8988T (cell line): ENCODE measurements at places on chromosomes 12 and 14.

- DNase-seq: peak; percentile 43
These were observed 37.3 kb upstream of the ADGRD1 start for GRCh38 chr12:130916241-130916911.

DNA sequence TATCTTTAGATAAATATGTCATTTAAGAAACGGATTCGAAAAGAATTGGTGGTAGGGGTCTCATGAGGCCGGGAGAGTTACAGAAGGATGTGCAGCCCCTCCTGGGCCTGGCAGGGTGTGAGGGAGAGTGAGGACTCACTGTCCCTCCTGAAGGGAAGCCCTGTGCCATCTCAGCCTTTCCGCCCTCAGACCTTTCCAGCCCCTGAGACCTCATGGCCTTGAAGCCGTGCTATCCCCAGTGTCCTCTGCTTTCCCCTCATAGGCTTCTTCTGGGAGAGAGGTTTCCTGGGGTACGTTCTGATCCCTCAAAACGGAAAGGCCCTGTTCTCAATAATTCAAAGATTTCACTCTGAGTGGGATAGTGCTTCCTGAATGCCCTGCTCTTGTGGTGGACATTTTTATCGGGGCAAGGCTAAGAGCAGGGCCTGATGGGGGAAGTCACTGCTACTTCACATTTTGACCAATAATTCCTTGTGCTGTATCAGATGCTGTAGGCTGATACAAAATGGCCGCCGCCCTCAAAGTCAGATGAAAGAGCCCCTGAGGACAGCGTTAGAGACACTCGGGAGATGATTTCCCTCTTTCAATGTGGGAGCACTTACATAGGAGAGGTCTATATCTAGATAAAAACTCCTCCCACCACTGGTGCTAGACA is 1.3 kb downstream of the CD4 start:
- no peak for DNase-seq

DNA sequence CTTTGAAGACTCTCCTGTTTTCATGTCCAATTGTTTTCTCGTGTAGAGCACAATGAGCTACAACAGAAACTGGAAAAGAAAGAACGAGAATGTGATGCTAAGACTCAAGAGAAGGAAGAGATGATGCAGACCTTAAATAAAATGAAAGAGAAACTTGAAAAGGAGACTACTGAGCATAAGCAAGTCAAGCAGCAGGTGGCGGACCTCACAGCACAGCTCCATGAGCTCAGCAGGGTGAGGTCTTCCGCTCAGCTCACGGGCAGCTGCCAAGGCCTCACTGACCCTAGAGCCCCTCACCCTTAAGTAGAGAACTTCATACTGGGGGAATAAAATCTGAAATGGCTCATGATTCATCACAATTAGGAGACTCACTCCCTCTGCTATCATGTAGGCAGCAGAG is 134.7 kb downstream of the GPR135 start:
- no peak for DNase-seq

- DNase-seq: no peak
These were observed 26.9 kb downstream of the GSTZ1 start for GRCh38 chr14:77347751-77348150.

DNA sequence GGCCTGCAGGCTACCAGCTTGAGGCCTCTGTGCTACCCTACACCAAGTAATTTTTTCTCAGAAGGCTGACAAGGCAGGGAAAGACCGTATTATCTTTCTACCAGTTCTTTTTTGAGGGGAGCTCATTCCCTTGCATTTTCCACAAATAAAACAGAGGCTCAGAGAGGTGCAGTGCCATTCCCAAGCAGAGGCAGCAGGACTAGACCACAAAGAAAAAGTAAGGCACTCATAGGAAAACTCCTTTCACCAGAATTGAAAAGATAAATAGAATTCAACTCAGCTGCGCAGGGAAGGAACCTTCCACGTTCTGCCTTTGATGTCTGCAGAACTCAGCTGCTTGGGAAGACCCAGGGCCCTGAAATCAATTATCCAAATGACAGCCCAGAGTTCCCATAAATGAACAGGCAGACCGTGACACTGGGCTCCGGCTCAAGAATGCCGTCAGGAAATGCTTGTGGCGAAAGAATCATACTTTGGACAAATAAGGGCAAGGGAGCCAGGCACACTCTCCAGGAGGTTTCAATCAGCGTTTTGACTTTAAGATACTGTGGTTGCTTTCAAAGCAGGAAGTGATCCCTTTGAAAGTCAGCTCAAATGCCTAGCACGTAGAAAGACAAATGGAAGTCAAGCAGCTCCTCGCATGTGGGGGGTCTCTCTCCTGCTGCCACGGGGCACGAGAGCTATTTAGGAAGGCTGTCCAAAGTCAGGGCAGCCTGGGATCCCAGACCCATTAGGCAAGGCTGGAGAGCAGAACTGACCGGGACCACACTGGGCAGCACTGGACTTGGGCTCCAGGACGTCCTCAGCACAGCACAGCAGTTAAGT is 14.0 kb downstream of the KCTD10 start:
- DNase-seq: peak; percentile 52

- DNase-seq: no peak
These were observed 28.1 kb upstream of the PPM1A start for GRCh38 chr14:60220917-60221316.

DNA sequence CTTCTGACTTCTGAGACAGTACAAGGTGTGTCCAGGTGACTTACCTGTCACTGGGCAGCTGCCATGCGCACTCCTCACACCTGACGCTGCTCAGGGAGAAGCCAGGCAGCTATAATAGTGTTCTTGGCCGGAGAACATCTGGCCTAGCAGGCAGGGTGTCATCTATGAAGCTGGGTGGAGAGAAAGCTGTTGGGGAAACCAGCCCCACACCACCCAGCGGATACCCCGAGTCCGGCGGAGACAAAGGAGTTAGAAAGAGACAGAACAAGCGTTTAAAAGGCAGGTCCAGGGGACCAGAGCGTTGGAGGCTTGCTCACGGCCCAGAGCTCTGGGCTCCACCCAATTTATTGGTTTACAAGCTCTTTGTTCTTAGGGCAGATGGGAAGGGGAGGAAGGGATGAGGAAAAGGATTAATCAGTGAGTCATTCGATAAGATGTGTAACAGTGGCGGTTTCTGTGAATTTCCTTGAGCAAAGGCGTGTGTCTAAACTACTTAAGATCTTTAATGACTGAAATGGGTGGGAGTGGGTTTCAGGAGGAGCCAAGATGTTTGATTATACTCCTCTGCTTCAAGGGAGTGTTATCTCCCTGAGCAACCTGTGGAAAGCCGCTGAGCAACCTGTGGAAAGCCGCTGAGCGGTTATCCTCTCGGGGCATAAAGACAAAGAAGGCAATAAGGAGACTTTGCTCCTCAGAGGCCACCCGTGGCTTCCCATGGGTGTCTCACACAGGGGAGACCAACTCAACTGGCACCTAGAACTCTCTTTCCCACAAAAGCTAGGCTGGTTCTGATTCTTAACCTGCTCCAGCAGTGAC is at the start of gene GALNT8:
Gene GALNT8, plus strand, starts transcription at position 580 of the 816 bp plus-strand sequence. CDS start 278 bp downstream, outside the sequence.
- DNase-seq: no peak

DNA sequence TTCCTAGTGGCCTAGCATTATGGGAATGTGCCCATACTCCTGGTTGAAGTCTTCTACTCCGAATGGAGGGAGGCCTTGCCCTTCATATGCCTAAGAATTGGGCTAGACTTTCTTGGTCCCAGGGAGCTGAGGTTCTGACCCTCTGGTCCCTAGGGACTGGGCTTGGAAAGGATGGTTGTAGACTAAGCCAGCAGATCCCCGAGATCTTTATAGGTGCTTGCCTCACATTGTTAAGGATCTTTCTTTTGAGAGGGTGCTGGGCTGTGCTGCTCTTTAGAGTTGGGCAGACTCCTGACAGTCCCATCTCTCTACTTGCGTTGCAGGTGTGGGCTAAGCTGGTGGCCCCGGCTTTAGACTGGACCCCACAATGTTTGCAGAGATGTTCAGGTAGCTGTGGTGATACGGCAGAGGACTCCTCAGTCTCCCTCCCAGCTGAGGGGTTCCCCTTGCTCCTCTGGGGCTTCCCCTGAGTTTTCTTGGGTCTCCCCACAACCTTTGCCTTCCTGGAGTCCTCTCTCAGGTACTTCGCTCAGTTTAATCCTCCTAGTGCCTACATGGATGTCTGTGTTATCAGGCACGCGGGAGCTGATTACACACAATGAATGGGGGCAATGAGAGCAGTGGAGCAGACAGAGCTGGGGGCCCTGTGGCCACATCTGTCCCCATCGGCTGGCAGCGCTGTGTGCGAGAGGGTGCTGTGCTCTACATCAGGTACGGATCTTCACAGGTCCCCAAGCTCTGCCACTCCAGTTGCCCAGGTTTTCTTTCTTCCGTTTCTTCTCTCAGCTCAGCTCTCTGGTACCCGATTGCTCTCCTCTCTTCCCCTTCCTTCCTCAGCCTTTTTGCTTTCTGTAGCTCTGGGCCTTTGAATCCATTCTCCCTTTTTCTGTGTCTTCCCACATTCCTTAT is 1.3 kb downstream of the MBD6 start:
- no peak for DNase-seq

GRCh38 chr12:69254046-69254445 is 14.7 kb downstream of the CPSF6 start:
- DNase-seq: no peak

DNA sequence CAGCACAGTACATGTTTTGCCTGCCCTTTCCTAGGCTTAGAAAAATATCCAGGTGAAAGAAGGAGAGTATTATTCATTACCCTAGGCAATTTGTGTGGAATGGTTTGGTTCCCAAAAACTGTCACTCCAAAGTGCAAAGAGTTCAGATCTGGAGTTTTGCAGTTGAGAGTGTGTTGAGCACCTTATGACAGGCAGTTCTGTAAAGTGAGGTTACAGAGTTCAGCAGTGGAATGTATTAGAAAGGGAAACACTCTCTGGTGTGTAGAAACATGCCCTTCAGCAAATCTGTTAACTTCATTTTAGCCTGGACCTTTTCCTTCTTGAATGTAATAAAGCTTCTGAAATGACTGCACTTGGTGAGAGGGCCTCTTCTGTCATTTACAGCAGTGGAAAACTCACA is 154.0 kb upstream of the SSTR1 start:
- no peak for DNase-seq

- DNase-seq: no peak
These were observed 52.0 kb downstream of the ARHGAP5 start for GRCh38 chr14:32129124-32129523.

- DNase-seq: no peak
These were observed 781 bp downstream of the ADGRD1 start for GRCh38 chr12:130954544-130954831.

- DNase-seq: no peak
These were observed 15.4 kb downstream of the TEAD4 start for GRCh38 chr12:2974560-2974971.

DNA sequence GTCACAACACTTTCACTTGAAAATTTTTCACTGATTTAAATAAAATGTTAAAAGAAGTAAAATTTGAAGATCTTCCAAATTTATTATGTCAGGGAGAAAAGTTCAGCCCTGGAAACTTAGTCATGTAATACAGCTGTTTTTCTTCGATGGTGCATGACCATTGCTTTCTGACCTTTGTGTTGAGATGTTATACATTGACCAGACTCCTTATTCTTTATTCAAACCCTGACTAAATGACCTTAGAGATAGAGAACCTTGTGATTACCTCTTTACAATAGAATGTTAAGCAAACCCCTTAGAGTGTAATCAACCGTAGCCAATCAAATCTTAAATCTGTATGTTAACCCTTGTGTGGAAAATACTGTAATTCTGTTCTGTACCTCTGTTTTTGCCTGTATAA is 34.5 kb downstream of the PLCZ1 start:
- DNase-seq: no peak

- no peak for DNase-seq
These were observed 21.9 kb upstream of the OR10P1 start for GRCh38 chr12:55614764-55615163.

GRCh38 chr12:101859664-101860607 is 17.4 kb upstream of the DRAM1 start:
- DNase-seq: no peak

- no peak for DNase-seq
These were observed 16.4 kb upstream of the KCNA5 start for GRCh38 chr12:5027046-5027821.

DNA sequence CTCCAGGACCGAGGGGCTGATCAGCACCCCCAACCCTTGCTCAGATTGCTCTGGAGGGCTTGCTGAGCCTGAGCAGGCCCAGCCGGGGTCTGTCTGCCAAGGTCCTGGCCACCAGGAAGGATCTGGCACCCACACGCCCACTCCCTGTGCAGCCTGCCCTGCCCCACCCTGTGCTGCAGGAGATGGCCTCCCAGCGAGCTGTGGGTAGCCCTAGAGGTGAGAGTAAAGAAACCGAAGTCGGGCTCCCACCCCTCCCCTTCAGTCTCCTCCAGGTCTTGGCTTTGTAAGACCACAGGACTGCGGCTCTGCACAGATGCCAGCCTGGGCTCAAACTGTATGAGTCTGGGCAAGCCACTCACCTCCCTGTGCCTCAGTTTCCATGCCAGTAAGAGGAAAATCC is 307.8 kb downstream of the BCL11B start:
- no peak for DNase-seq

DNA sequence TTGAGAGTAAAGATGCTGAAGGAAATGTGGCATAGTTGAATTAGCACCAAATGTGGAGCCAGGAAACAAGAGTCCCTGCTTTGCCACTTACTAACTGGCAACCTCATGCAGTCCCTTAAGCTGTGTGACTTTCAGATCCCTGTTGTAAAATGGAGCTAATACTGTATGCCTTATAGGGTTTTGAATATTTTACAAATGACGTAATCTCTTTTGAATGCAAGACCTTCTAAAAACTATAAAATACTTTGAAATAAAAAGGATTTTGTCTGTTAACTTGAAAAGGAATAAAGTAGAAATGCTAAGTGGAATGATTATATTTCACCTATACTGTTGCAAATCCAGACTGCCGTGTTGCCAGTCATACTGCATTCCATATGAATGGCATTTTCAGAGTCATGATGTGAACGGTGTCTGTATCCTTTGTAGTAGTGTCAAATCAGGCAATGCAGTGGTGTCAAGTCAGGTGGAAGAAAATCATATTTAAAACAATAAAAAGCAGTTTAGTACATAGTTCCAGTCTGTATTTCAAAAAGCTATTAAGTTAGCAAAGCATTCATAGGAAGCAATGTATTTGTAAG is 21.3 kb downstream of the KCNA5 start:
- DNase-seq: no peak

DNA sequence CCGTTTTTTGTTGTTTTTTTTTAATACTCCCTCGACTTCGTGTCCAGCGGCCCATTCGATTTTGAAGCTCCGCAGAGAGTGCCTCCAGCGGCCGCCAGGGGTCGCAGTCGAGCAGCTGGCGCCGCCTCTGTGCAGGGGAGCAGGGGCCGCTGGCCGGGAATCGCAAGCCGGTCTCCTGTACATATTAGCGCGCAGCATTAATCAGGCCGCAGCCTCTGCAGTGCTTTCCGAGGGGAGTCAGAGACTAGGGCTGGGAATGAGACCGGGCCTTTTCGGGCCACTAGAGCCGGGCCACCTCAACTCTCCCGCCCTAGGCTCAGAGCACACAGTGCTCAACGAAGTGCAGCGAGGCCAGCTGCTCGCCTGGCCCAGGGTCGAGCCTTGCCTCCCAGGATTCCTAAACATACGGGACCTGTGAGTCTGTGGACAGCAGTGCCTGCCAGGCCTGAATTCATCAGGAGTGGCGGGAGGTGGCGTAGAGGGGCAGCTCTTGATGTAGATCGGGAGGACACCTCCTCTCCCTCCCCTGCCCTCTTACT is 81.8 kb downstream of the EMP1 start:
- peak; percentile 58 for DNase-seq
